ENCODE measurements at places on chromosomes 2 and 18.
A peak's percentile ranks its signal among the peaks of the same experiment; 100 is the strongest.

DNA sequence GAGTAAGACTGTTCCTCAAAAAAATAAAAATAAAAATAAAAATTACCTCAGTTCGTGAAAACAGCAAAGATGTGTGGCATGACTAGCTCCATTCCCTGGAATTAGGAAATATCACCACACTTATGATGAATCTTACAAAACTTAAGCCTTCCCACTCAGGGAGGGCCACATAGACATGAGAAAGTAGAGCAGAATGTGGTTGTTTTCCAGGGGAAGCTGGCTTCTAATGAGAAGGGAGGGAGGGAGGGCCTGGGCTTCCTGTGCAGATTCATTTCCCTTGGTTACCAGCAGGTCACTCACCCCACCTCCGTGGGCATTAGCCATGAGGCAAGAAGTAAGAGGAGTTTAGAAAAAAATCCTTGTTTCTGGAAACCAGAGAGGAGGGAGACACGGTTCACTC is 95.9 kb upstream of the RMDN2 start:
- no peak for DNase-seq

- no peak for DNase-seq
Observed at GRCh38 chr2:222305516-222306392, 7.0 kb upstream of the PAX3 start.

GRCh38 chr2:111106706-111107105 is 14.0 kb upstream of the BCL2L11 start:
- DNase-seq: peak; percentile 66

- DNase-seq: no peak
Observed at GRCh38 chr2:1049691-1050090, 99.0 kb downstream of the SNTG2 start.

GRCh38 chr2:224545884-224546644 is 39.1 kb downstream of the CUL3 start:
- no peak for DNase-seq

DNA sequence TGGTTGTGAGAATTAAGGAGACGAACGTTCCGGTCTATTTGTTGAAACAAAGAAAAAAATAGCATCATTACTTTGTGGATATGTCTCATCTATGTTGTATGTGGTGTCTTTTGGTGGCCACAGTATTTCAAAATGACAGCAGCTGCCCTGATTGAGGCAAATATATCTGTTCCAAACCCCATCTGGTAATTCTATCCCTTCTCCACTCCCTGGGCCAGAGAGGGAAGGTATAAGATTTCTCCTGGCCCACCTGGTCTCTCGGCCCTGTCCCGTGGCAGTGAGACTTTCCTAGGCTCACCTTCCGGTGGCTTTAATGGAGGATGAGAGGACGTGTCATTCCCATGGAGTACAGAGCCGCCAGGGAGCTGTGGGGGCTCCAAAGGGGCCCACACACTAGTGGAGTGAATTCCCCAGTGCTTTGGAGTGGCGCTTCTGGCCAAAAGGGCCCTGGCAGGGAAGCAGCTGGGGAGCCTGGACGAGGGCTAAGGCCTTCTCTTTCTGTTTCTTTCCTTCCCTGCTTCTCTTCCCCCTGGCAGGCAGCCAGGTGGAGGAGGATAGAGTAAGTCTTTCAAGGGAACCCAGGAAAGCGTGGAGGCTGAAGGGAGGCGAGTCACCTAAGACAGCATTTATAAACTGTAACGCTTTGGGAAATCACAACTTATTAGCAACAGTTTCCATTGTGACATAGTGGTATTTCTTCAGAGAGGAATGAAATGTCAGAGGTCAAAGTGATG is 5.6 kb downstream of the FOSL2 start:
- no peak for DNase-seq

GRCh38 chr2:190443778-190444481 is 35.8 kb downstream of the MFSD6 start:
- no peak for DNase-seq

- DNase-seq: no peak
Observed at GRCh38 chr2:30645081-30645744, 162.0 kb downstream of the CAPN13 start.

DNA sequence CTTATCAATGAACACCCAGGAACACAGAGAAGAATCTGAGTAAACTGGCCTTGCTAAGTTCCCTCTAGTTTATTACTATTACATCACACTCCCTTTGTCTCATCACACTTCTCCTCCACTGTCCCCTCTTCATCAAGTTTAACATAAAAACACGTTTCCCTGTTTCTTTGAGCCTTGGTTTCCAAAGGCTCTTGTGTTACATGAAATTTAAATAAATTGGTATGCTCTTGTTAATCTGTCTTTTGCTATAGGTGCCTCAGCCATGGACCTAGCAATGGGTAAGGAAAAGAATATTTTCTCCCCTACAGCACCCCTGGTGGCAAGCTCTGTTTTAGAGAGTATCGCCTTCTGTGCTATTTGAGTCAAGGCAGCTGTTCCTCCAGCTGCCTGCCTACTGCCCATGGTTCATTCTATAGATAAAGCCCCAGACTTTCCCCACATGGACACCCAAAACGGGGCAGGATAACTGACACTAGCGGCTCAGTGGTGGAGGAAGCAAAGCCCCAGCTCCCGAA is 31.8 kb downstream of the TGIF1 start:
- peak; percentile 45 for DNase-seq

GRCh38 chr2:138323382-138324067 is 178.0 kb upstream of the SPOPL start:
- DNase-seq: no peak

DNA sequence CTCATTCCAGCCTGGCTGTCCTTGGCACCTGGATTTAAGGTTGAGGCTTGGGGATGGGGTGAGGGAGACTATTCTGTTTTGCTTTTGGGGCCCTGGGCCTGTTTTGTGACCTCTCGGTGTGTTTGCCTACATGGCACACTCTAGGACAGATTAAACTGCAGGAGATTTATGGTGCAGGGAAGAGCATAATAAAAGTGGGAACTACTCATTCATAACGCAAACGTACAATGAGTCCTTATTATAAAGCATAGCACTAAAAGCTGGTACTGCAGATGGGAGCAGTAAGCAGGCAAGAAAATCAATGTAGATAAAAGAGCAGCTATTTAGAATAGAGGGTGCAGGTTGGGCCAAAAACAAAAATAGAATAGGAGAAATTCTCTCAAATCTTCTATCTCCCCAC is 238.4 kb downstream of the ACTR3 start:
- no peak for DNase-seq

DNA sequence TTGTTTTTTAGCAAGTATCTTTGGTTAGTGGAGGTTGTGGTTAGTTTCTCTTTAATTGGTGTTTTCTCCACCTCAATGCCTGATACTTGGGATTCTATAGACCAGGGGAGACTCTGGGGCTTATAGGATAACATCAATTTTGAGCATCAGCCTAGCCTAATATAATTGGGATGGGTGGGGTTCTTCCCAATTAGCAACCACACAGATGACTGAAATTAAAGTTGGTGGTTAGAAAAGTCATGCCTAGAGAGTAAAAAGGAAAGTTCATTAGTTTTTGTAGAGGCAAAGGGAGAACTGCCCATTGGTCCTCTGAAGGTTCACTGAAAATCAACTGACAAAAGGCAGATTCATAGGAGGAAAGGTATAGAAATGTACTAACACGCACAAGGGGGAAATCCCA is 843.3 kb downstream of the TSN start:
- DNase-seq: no peak

DNA sequence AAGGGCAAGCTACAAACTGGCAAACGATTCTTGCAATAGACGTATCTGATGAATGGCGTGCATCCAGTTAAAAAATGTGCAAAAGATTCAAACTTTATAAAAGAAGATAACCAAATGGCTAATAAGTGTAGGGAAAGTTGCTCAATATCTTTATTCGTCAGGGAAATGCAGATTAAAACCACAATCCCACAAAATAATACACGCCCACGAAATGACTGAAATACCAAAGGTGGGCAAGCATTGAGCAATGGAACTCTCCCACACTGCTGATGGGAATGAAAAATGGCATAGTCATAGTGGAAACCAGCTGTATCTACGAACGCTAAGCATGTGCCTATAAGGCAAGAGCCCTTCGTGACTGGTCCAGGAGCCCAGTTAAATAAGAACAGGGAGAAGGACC is 168.6 kb upstream of the SIX2 start:
- no peak for DNase-seq

DNA sequence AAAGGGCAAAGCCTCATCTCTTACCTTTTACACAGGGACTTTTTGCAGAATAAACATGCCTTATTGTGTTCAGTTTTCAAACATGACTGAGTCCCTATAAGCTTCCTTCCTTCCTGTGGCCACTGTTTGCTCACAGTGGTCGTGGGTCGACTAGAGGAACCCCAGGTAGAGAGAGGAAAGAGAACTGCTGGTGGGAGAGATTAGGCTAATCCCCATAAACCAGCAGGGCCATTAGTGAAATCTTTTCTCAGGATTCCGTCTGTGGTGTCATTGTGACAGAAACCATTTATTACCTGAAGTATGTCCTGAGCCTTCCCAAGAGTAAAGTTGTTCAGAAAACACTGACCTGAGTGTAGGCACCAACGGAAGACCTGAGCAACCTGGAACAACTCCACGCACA is 21.3 kb upstream of the BOD1L2 start:
- DNase-seq: no peak

DNA sequence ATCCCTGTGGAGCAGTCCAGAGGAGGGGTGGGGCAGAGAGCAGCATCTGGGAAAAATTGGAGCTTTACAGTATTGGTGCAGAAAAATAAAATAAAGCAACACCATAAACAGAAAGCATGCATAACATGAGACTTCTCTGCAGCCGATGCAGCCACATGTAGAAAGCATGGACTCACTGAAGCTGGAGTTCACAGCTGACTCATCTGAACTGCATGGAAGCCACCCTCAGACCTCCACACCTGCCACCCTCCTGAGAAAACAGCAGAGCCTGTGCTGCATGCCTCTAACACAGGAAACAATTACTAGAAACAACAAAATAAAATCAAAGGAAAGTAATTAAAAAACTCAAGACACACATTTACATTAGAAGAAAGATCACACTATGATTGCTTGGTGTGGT is 169.4 kb upstream of the ALKAL2 start:
- DNase-seq: no peak
